ENCODE measurements at places on chromosomes 6 and 20.

DNA sequence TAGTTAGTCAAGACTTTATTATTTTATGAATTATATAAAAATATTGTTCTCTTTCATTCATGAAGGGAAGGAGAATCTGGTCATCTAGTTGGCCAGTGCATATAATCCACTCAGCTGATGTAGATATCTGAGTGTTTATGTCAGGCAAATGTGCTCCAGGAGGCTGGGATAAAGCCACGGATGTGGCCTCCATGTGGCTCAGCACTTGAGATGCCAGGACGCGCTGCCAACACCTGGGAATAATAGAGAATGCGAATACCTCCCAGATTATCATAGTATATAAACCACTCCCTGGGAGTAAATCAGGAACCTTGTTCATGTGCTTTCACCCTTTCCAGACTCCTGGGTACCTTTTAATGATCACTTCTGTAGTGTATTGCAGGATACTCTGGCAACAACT lies 1006.0 kb downstream of the KIF16B start:
- no peak for DNase-seq

- no peak for DNase-seq
Measured at GRCh38 chr20:36469973-36470372, 71.3 kb upstream of the MYL9 start.

GRCh38 chr20:59821201-59821600 lies 112.2 kb downstream of the SYCP2 start:
- no peak for DNase-seq

DNA sequence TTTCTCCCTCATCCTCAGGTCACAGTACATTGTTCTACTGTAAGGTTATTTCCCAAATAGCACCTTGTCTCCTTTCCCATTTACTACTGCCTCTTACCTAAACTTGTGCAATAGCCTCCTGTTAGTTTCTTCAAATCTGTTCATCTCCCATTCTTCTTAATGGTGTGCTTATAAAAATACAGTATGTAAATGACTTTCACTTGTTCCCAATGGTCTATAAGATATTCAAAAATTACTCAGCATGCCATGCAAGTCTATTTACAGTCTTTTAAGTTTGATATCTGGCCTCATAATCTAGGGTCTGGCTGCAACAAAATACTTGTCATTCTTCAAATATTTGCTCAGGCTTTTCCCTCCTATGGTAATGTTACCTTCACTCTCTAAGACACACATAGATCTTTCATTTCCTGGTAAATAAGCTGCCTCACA lies 31.5 kb upstream of the RHAG start:
- no peak for DNase-seq

DNA sequence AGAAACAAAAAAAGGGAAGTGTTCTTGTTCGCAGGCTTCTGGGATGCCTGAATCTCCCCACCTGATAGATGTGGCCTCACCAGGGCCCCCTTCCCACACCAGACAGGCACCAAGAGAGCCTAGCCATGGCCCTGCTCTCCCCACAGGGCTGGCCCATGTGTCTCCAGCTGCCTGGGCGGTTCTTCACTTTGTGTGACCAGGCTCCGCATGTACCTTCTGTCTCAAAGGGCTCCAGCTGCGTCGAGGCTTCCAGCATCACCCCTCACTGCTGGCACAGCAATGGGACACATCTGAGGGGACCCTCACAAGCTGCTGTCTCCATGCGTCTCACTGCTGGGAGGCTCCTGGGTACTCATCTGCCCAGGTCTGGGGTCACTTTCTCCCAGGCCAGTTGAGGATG lies 362.9 kb downstream of the ZFAND3 start:
- DNase-seq, result no peak

Data from MM.1S (cell line).